ENCODE measurements at places on chromosomes 2 and 18.

GRCh38 chr18:39435996-39436395 lies 1870.4 kb upstream of the CELF4 start:
- DNase-seq, result no peak

GRCh38 chr2:124978597-124978996 lies 953.5 kb downstream of the CNTNAP5 start:
- no peak for DNase-seq

- peak; percentile 82 for DNase-seq
Measured at GRCh38 chr18:11005528-11005927, 143.8 kb downstream of the PIEZO2 start.

DNA sequence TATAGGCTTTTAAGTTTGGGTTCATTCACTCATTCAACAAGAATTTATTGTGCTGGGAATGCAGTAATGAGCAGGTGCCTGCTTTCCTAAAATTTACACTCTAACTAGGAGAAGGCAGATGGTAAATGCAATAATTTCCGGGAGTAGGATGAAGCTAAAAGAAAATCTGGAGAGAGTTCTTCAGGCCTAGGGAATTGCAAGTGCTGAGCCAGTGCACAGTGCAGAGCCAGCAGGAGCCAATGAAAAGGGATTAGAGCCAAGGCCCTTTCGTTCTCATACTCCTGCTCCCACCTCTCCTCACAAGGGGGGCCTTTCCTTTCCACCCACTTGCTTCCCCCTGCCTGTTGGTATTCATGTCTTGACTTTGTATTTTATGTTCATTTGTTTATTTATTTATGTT lies 55.1 kb downstream of the CFAP221 start:
- no peak for DNase-seq

DNA sequence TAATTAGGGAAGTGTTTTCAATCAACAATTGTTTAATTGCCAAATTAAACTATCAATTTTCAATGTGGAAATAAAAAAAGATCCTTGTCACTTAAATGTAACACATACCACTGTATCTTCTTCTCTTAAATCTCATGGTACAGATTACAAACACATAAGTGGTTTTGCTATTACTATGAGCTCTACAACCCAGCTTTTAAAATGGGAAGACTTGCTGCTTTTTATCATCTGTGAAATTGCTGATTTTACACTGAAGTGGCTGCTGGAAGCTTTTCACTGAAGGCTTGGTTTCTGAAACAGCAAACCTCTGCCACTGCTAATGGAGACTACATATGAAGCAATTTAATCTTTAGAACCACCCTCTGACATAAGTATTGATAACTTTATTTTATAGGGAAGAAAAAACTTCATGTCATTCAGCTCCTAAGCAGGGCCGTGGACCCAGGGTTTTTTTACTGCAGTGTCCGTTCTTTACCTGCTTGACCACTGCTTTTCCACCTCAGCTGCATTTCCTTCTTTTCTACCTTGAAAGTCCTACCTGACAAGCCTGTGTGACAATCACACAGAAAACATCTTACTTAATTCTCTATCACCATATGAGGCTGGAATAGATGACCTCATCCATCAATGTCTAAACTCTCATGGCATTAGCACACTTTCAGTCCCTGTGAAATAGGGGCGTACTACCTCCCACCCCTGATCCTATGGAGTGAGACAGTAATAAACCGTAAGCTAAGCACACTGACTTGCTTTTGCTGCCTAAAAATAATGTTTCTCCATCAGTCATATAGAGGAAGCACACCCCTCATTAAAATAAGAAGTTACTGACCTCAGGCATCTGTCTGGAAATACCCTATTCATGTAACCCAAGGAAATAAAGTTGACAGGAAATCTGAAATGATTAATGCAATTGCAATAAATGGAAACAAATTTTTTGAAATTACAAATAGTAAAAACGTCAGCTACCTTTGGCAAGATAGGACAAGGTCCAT lies 19.2 kb upstream of the SLC8A1 start:
- no peak for DNase-seq

GRCh38 chr2:198930170-198930569 lies 527.6 kb downstream of the SATB2 start:
- DNase-seq, result peak; percentile 10

GRCh38 chr2:75561566-75562512 lies 1.1 kb upstream of the EVA1A start:
- no peak for DNase-seq

- DNase-seq, result no peak
Measured at GRCh38 chr2:43934567-43934966, 61.2 kb downstream of the LRPPRC start.

- peak; percentile 30 for DNase-seq
Measured at GRCh38 chr18:11741505-11742145, 52.6 kb downstream of the GNAL start.

DNA sequence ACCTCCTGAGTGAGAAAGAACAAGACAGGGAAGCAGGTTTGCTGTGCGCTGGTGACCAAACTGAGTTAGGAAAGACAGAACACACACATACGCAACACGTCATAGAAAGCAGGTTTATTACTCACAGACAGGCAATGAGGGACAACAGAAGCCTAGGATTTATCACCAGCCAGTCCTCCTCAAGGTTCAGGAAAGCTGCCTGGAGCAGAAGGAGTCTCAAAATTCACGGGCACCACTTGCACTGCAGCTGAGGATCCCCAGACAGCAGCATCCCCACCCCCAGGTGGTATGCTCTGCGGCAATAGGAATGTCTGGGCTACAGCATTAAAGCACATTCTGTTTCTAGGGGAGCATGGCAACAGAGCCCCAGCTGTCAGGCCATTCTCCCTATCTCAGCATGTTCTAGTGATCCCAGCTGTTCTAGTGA lies 284.4 kb upstream of the RGPD4 start:
- no peak for DNase-seq

- no peak for DNase-seq
Measured at GRCh38 chr18:8381821-8382459, 227.3 kb upstream of the RAB12 start.
